ENCODE measurements at places on chromosomes 4 and X.

DNA sequence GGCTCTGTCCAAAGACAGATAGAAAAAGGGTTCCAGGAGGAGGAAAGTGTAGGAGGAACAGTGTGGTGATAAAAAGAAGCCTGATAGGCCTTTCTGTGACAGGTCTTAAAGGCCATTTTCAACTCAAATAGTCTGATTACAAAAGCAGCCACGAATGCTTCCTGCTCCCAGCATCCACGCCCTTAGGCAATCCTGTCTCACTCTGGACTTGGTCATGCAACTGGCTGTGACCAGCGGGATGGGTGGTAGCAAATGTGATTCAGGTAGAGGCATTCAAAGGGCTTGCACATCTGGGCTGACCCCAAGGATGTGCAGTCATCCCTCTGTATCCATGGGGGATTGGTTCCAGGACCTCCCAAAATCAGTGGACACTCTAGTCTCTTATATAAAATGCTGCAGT lies 14.4 kb upstream of the SEPSECS start:
- no peak for DNase-seq

DNA sequence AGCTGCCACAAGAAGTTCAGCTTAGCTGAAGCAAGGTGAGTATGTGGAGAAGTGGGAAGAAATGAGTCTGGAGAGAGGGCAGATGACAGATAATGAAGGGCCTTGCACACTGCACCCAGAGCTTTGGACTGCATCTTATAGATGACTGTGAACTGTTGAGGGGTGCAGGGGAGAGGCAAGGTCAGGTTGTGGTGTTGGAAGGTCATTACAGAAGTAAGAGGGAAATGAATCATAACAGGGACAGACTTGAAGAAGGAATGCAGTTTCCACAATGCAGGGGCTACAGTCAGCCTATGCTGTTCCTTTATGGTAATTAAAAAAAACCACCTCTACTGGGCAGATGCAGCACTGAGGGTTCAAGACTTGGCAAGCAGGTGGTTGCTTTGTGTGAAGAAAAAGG lies 4.8 kb upstream of the IGFBP7 start:
- no peak for DNase-seq

DNA sequence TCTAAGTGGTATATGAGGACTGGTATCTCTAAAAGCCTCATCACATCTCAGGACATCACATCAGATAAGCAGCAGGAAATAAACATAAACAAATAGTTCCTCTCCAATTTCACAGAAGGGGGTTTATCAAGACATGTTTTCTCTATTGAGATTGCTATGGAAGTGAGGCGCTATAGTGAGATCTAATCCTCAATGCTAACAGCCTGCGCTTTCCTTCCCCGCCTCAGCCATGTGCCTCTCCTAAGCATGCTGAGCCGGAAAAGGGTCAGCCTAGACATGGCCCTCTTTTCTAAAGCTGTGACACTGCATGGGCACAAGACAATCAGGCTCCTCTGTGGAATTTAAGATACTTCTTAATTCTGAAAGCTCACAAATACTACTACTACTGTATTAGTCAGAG lies 286.1 kb downstream of the INPP4B start:
- no peak for DNase-seq

- DNase-seq: no peak
These were observed 298.9 kb downstream of the PDGFC start for GRCh38 chr4:156672492-156673305.

DNA sequence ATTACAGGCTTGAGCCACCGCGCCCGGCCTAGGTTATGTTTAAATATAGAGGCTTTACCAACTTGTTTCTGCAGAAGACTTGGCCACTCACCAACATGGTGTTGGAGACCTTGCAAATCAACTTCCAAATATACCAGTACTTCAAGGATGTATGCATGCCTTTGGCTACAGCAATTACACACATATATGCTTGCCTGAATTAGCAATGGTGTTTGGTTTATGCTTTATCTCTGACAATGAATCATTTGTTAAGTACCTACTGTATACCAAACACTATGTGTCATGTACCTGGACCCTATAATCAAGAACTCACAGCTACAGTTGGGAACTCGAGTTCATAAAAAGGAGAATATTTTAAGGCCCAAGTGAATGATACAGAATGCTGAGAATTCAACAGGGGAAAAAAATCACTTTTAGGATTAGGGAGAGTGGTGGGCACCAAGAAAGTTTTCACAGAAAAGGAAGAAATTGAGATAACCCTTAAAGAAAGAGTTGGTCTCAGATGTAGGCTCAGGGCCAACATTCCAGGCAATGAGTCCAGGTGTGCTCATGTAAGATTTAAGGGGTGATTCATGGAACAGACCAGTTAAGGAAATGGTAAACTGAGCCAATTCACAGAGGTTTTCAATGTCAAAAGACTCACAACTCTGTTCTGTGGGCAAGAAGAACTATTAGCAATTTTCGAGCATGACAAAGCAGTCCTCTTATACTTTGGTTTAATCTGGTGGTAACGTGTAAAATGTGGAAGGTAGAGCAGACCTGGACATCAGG lies 98.9 kb downstream of the BCOR start:
- DNase-seq: no peak

DNA sequence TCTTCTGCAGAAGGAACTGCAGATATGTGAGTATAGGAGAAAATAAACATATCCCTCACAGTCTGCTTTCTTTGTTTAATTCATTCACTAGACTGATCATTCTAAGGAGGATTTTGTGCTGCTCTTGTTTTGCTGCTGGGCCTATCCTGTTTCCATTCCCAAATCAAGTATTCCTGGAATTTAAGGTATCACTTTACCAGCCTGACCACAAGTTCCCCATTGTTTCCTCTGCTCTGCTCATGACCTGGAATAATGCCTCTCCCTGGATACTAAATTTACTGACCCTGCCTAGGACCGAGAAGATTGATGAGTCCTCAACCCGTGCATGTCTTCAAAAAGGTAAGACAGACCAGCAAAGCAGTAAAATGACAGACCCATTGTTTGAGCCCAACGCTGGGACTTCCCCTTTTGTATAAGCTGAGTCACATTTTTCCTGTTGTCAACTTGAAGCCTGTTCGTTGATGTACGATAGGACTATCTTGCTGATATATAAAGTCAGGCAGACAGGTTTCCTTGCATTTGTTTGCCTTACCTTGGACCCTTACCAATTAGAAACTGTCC lies 85.5 kb upstream of the TET2 start:
- peak; percentile 49 for DNase-seq

Data from activated CD4-positive, alpha-beta T cell treated with anti-CD3 and anti-CD28 coated beads for 48 hours (primary cell).